ENCODE measurements at places on chromosomes 3 and 15.

- DNase-seq = no peak
Observed at GRCh38 chr3:5226783-5227182, 39.3 kb downstream of the EDEM1 start.

GRCh38 chr3:172239218-172239790 is 199.9 kb downstream of the FNDC3B start:
- DNase-seq = no peak

- no peak for DNase-seq
Observed at GRCh38 chr3:176623468-176624150, 573.7 kb downstream of the TBL1XR1 start.

DNA sequence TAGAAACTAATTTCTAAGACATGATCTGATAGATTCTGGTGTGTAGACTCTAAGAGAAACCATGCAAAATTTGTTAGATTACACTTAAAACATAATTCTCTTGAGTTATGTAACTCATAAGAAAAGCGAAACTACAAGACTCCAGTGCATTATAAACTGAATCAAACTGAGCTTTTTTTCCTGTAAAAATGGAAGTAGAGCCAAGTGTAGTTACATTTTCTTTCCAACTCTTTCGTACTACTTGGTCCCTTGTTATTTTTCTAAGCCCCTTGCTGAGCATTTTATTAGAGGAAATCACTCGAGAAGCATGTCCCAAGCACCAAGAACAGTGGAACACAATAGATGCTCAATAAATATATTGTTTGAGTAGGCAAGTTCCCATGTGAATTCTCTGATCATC is 130.2 kb downstream of the GADL1 start:
- no peak for DNase-seq

DNA sequence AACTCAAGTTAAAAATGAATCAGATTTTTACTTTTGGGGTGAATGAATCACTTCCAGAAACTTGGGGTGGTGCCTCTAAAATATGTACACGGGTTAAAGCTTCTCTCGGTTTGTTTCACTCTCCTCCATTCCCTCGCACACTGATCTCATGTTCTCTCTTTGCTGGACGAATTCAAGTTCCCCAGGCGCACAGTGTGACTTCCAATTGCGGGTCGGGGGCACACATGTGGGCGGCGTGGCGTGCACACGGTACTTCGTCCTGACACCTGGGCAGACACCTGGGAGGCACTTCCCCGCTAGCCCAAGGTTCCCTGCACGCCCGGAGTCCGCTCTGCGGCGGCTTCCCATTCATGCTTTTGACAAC is 692 bp downstream of the SCAANT1 start:
- no peak for DNase-seq

DNA sequence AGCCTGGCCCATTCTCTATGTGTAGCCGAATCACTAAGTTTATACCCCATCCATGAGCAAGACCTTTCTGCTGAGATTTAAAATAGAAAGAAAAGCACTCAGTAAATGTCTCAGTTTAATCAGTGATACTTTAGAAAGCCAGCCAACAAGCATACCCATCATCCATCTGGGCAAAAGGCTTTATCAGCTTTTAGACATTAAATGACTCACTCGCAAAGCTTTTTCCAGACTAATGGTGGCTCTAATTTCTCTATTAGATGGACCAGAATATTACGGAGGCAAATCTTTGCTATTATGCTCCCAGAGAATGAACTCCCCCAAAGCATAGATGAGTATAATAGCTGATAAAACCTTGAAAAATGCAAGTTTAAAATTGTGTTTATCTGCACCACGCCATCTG is 727.8 kb downstream of the GBE1 start:
- DNase-seq = no peak

Measured in femur (tissue), 1 donor.